ENCODE measurements at places on chromosomes 11 and 22.

DNA sequence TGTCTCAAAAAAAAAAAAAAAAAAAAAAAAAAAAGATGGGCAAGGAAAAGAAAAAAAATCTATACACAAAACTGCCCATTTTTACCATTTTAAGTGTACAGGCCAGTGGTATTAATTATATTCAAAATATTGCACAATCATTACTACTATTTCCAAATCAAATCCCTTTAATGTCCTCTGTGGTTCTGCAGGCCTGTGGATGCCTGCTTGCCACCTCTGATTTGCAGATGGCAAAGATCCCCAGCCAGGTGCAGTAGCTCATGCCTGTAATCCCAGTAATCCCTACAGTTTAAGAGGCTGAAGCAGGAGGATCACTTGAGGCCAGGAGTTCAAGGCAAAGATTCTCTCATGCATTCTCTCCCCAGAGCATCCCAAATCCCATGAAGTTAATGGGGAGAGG, 20.2 kb downstream of the RFPL1 start:
- no peak for DNase-seq
- H3K4me3 ChIP-seq, result no peak overlapping the region
- H3K27me3 ChIP-seq, result no peaks in the 10 kb centered on the region
- peaks cover 5% of the 10 kb centered on the region for H3K4me1 ChIP-seq
- no peak overlapping the region for H3K27ac ChIP-seq

DNA sequence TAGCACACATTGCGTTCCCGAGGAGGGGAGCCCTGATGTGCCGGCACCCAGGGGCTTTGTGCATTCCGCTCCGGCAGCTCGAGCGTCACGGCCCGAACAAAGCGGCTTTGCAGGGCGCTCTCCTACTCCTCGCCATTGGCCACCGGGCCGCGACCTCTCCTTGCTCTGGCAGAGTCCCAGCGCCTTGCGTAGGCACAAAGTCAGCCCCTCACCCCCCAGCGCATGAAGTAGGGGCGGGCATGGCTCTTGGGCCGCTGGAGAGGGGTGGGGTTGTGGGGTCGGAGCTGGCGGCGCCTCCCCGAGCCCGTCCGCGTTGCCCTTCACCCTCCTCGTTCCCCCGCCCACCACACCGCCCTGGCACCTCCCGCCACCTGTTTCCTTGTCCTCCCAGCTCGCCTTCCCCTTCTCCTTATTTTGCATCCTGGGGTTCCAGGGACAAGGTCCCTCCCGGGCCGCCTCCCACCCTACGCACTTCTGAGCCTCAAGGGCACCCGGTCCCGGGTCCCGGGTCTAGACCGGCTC, 753 bp upstream of the PPARA start:
- H3K4me3 ChIP-seq, result peak overlapping the region; percentile 77
- H3K27me3 ChIP-seq, result peaks cover 50% of the 10 kb centered on the region
- H3K4me1 ChIP-seq, result peaks cover 9% of the 10 kb centered on the region

DNA sequence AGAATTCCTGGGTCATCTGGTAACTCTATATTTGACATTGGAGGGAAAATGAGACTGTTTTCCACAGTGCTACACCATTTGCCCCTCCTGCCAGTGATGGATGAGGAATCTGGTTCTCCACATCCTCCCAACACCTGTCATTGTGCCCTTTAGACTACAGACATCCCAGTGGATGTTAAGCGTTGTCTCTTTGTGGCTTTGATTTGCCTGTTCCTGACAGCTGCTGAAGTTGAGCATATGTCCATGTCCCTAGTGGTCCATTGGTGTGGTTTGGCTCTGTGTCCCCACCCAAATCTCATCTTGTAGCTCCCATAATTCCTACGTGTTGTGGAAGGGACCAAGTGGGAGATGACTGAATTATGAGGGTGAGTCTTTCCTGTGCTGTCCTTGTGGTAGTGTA, 88.5 kb downstream of the BRD1 start:
- DNase-seq, result no peak
- no peak overlapping the region for H3K27ac ChIP-seq
- H3K4me1 ChIP-seq, result no peaks in the 10 kb centered on the region
- peaks cover 30% of the 10 kb centered on the region for H3K27me3 ChIP-seq

GRCh38 chr11:133676265-133676664, 144.0 kb upstream of the OPCML start:
- H3K27ac ChIP-seq, result no peak overlapping the region
- peaks cover 3% of the 10 kb centered on the region for H3K27me3 ChIP-seq
- H3K36me3 ChIP-seq, result no peaks in the 10 kb centered on the region
- no peak overlapping the region for H3K4me3 ChIP-seq
- no peaks in the 10 kb centered on the region for H3K4me1 ChIP-seq

- H3K4me3 ChIP-seq, result no peak overlapping the region
- no peaks in the 10 kb centered on the region for H3K27me3 ChIP-seq
- H3K4me1 ChIP-seq, result peaks cover 13% of the 10 kb centered on the region
Measured at GRCh38 chr22:50192436-50193204, 6.9 kb downstream of the TRABD start.

DNA sequence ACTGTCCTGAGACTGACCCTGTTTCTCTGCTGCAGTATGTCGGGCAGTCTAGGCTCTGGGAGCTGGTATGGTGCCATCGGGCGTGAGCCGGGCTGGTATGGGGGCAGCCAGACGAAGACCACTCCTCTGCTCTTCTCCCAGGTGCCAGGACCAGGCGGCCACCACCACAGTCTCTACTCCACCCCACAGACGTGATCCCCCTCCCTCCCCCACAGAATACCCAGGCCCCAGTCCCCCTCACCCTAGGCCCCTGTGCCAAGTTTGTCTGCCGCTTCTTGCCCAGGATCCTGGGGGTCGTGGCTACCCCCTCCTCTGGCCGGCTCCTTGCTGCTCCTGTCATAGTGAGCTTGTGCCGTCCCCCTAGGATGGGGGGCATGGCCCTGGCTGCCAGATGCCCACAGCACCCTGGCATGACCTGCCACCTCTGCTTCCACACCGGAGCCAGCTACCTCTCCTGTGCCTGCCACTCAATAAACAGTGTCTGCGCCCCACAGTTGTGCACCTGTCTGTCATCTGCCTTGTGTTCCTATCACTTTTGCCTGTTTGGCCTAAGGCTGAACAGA, 2.0 kb upstream of the KCNK4 start:
- H3K27me3 ChIP-seq, result peaks cover 49% of the 10 kb centered on the region
- no peak overlapping the region for H3K27ac ChIP-seq
- DNase-seq, result no peak

- H3K4me1 ChIP-seq, result peaks cover 46% of the 10 kb centered on the region
- peak overlapping the region; percentile 82 for H3K27ac ChIP-seq
- H3K4me3 ChIP-seq, result peak overlapping the region; percentile 99
- H3K36me3 ChIP-seq, result peaks cover 23% of the 10 kb centered on the region
- no peaks in the 10 kb centered on the region for H3K27me3 ChIP-seq
- DNase-seq, result no peak
Measured at GRCh38 chr11:57764566-57764965, 3.0 kb downstream of the CTNND1 start.

GRCh38 chr11:132072044-132072857, 701.8 kb downstream of the NTM start:
- peaks cover 4% of the 10 kb centered on the region for H3K36me3 ChIP-seq
- no peaks in the 10 kb centered on the region for H3K27me3 ChIP-seq
- H3K4me3 ChIP-seq, result no peak overlapping the region
